ENCODE measurements at places on chromosomes 7 and 10.

- no peak for DNase-seq
Measured at GRCh38 chr7:50214771-50215170, 89.7 kb upstream of the IKZF1 start.

DNA sequence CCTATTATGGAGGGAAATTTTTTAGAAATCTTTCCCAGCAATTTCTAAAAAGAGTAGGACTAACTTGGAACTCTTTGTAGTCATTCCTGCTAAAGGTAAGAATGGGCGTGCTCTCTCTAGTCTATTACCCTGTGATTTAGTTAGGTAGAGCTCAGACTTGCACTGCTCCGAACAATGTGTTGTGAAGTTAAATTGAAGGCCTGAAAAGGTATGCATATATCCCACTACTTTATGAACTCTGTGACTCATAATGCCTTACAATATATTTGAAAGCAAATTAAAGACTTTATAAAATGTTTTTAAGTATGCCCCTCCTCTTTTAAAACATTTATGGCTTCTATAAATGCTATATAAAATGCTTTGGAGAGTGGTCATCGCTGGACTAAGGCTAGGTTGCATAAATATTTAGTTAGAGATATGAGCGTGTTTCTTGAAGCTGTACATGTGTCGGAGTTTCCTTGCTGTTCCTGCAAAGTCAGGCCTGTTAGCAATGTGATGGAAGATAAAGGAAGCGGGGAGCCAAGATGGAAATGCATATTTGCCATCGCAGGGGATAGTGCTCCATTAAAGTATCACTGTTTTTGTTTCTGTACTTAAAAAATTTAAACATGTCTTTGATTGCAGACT, 761.4 kb downstream of the LRMDA start:
- no peak for DNase-seq

- DNase-seq = peak; percentile 58
Measured at GRCh38 chr10:109977382-109977806, 30.4 kb upstream of the ADD3 start.

GRCh38 chr7:94064541-94065191, 60.5 kb upstream of the BET1 start:
- peak; percentile 36 for DNase-seq

DNA sequence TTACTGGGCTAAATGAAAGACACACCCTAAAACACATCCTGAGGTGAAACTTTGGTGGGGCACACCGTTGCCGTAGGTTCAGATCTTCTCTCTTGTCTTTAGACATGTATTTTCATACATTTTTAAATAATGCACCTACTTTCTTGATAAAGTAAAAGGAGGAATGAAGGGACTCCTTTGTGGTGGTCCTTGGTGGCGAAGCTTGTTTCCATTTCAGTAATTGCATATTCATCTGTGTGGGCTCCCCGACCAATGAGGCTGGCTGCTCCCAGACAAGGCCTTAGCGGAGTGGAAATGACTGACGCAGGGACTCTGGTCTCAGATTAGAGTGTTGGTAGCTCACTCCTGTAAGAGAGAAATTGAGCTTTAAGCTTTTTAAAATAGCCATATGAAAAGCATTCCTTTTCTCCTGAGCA, 815 bp downstream of the CCSER2 start:
- peak; percentile 47 for DNase-seq

GRCh38 chr10:67477868-67478267, 218.1 kb downstream of the CTNNA3 start:
- DNase-seq = no peak

DNA sequence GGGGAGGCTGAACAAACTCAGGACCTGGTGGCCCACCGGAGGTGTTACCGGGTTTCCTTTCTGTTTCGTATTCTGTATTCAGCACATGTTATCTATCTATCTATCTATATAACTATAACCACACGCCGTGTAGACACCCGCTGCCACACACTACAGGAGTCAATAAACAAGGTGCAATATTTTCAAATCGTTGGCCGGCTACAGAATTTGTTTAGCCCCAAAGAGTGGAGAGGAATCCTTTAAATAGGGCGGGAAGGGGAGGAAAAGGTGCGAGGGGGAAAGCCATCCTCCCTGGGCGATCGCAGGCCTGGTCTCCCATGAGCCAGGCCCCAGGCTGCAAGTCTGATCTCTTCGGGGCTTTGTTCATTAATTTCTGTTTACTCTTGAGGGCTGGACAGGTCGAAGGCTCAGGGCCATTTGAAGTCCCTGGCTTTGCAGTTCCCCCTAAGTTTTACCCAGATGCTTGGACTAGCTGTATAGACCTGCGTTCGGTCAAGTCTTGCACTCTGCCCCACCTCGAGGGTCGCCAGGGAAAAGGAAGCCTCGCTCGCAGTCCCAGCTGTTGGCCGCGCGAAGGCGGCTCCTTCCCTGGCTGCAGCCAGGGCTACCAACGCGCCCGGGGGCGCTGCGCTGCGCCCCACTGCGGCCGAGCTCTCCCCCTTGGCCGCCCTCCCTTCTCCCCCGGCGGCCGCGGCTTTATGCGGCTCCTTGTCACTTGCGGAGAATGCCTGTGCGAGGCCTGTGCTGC, 3.8 kb downstream of the NKX2-3 start:
- peak; percentile 38 for DNase-seq

GRCh38 chr7:99140813-99141212, 3.1 kb downstream of the SMURF1 start:
- DNase-seq = no peak

DNA sequence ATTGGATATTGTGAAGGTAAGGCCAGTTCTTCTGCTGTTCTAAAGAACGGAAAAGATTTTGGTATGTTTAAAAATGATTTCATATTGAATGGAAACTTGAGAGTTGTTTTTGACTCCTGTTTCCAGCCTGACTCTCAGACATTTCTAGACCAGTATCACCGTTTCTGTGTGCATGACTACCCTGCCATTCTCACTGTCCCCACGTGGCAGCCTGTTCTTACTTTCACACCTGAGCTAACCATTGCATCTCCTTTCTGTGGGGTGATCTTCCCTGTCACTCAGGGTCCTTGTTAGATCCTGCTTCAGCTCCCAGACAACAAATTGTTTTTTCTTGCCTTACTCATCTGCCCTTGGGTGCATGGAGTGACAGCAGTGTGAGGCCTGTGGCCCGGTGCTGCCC, 38.9 kb downstream of the GLRX3 start:
- no peak for DNase-seq

- no peak for DNase-seq
Measured at GRCh38 chr7:45052011-45052410, 36.8 kb downstream of the NACAD start.

GRCh38 chr10:132959559-132959961, 17.2 kb upstream of the CFAP46 start:
- DNase-seq = no peak

GRCh38 chr7:1151156-1151555, 8.8 kb downstream of the ZFAND2A start:
- no peak for DNase-seq

GRCh38 chr10:92826504-92826903, 21.8 kb upstream of the EXOC6 start:
- no peak for DNase-seq

- DNase-seq = no peak
Measured at GRCh38 chr10:100763043-100763747, 17.8 kb downstream of the PAX2 start.

DNA sequence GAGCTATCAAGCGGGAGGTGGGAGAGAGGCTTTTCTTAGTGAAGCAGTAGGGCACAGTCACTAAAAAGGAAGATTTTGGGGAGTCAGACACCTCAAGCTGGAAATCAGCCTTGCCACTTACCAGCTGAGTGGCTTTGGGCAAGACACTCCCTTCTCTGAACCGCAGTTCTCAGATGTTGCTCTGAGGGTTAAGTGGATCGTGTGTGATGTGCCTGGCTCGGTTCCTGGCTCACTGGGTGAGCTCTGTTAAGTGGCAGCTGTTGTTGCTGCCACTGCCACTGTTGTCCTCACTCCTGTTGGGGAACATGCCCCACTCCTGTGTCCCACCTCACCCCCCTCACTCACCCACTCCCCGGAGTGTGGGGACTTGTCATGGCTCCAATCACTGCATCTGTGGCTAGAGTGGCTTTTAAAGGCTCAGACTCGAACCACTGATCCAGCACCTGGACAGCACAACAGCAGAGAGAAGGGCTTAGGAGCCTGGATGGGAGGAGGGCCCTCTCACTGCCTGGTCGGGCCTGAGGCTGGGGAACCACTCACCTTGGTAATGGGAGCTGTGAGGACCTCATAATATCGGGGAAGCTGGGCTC, 20.0 kb downstream of the PYROXD2 start:
- no peak for DNase-seq

DNA sequence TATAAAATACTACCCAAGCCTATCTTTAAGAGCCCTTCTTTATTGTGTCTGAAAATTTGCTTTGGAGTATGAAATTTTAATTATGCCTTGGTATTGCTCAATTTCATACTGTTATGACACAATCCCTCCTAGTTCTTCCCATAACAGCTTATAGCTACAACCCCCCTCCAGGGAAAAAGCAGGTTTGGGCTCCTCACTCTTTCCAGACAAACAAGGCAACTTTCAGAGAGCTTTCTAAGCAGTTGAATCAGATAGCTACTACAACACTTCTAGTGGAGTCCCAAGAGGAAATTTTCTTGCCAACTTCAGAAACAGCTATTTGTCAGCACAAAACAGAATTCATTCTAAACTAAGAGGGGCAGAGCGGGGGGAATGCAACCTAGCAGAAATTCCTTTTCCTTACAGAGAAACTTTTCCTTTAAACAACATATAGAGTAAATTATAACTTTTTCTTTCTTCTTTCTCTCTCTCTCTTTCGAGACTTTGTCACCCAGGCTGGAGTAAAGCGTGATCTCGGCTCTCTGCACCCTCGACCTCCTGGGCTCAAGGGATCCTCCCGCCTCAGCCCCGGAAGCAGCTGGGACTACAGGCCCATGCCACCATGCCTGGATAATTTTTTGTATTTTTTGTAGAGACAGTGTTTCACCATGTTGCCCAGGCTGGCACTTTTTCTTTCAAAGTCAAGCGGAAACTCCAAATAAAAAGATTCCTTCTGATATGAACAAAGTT, 26.0 kb upstream of the JMJD1C start:
- peak; percentile 61 for DNase-seq

DNA sequence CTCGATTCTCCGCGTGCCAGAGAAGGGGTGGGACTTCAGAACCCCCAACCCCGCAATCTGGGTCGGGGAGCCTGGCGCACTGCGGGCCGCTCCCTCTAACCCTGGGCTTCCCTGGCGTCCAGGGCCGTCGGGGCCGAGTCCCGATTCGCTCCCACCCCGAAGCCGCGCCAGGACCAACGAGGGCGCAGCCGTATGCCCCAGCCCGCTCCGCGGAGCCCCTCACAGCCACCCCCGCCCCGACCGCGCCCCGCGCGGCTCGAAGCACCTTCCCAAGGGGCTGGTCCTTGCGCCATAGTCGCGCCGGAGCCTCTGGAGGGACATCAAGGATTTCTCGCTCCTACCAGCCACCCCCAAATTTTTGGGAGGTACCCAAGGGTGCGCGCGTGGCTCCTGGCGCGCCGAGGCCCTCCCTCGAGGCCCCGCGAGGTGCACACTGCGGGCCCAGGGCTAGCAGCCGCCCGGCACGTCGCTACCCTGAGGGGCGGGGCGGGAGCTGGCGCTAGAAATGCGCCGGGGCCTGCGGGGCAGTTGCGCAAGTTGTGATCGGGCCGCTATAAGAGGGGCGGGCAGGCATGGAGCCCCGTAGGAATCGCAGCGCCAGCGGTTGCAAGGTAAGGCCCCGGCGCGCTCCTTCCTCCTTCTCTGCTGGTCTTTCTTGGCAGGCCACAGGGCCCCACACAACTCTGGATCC, at the start of gene LEP:
Gene LEP, plus strand, starts transcription at position 583 of the 691 bp plus-strand sequence. CDS start 10,741 bp downstream, outside the sequence.
- no peak for DNase-seq

DNA sequence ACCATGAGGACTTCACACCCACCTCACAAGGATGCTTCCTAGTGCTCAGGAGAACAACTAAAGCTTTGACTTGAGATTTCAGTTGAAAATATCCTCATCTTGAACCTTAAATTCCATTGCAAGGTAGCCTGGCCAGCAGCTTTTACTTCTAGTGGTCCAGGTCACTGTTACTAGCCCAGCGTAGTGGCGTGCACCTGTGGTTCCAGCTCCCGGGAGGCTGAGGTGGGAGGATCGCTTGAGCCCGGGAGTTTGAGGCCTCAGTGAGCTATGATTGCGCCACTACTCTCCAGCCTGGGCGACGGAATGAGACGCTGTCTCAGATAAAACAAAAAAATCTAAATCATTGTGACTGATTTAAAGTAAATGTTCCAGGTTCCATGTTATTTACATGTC, 28.3 kb upstream of the PRKAR1B start:
- DNase-seq = no peak

DNA sequence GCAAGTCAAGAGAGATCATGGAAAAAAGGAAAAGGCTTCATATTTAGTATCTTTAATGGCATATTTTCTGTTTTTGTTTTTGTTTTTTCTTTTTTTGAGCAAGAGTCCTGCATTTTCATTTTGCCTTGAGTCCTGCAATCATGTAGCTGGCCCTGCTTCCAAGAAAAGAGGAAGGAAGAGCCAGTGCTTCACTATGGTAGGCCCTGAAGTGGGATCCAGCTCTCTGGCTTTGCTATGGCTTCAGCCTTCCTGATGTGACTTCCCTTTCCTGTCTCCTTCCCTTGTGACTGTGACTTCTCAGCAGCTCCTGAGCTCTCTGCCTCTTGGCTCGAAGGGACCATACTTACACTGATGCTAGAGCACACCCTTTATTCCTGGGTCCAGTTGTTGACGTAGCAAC, 512.3 kb downstream of the INHBA start:
- peak; percentile 6 for DNase-seq

DNA sequence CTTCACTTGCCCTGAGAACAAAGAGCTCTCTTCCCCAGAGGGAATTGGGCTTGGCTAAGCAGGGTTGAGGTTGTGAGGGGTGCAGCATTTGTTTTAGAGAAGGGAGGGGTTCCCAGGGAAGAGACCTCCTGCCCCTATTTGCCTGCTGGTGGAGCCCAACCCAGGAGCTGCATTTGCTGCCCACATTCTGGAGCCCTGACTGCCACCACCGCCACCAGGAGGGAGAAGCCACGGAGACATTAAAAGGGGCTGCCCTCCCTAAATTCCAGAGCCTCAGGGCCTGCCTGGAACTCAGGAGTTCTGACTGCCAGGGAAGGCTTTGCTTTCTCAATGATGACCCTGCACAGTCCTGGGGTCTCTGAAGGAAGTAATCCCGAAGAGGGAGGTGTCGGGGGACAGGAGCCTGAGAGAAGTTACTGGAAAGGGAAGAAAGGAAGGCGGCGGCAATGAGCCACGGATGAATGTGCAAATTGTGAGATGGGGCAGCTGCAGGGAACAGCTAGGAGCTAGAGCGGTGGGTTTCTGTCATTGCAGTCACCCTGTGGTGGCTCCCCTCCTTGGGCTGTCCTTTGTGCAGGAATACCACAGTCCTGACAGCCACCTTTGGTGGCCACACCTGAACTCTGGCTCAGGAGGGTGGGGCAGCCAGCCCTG, 51.3 kb downstream of the NEURL1 start:
- DNase-seq = no peak

GRCh38 chr10:60704471-60704870, 73.8 kb upstream of the CDK1 start:
- DNase-seq = no peak

DNA sequence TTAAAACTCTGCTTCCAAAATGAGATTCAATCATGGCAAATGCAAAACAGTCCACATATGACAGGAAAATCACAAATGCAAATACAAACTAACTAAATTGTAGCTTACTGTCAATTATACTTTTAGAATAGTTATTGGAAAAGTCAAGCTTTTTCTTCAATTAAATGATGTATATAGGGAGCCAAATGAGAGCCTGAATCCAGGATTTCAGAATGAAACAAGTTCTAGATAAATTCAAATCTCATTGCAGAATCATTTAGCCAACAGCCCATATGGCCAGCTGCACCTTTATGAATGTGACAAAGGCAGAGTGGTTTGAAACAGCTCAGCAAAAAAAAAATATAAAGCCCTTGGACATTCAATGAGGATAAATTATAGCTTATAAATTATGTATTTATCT, 82.2 kb upstream of the SCIN start:
- DNase-seq = no peak

Measured in EL (cell line).